Ascending aorta (tissue), 2 donors: ENCODE measurements at places on chromosomes 16 and 17.

DNA sequence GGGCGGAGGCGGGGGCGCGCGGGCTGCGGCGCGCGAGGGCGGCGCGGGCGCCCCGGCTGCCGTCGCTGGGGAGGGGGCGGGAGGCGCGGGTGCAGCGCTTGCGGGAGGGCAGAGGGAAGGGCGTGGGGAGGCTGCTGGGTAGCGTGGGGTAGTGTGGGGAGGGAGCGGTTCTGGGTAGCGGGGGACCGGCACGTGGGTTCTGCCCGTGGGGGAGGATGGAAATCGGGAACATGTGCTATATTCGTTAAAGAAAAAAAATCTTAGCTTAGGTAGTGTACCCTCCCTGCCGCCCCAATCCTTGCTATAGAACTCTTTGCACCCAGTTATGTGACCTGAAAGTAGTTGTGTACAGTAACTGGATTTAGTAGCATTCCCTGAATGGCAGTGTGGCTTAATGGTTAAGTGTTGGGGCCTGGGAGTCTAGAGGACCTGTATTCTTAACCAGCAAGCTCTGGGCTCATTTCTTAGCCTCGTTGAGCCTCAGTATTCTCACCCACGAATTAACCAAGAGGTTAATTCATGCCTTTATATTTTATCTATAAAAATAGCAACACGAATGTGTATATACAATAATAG, 646 bp downstream of the RABEP1 start:
- H3K4me3 ChIP-seq: peak overlapping the region; percentile 94
- DNase-seq: peak; percentile 68
- no peaks in the 10 kb centered on the region for H3K4me1 ChIP-seq
- H3K27ac ChIP-seq: peak overlapping the region; percentile 99
- no peaks in the 10 kb centered on the region for H3K36me3 ChIP-seq

DNA sequence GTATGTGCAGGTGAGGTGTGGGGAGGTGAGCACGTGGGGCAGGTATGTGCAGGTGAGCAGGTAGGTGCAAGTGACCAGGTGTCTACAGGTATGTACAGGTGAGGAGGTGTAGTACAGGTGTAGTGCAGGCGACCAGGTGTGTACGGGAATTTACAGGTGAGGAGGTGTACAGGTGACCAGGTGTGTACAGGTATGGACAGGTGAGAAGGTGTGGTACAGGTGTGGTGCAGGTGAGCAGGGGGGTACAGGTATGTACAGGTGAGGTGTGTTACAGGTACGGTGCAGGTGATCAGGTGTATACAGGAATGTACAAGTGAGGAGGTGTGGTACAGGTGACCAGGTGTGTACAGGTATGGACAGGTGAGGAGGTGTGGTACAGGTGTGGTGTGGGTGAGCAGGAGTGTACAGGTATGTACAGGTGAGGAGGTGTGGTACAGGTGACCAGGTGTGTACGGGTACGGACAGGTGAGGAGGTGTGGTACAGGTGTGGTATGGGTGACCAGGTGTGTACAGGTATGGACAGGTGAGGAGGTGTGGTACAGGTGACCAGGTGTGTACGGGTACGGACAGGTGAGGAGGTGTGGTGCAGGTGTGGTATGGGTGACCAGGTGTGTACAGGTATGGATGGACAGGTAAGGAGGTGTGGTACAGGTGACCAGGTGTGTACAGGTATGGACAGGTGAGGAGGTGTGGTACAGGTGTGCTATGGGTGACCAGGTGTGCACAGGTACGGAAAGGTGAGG, 12.8 kb upstream of the DBNDD1 start:
- H3K27me3 ChIP-seq: no peaks in the 10 kb centered on the region
- no peak for DNase-seq
- H3K36me3 ChIP-seq: peaks cover 5% of the 10 kb centered on the region
- H3K27ac ChIP-seq: no peak overlapping the region
- H3K4me3 ChIP-seq: no peak overlapping the region

- no peaks in the 10 kb centered on the region for H3K36me3 ChIP-seq
- H3K4me3 ChIP-seq: no peak overlapping the region
- H3K27ac ChIP-seq: no peak overlapping the region
Observed at GRCh38 chr17:58371300-58371950, 19.4 kb upstream of the SUPT4H1 start.

DNA sequence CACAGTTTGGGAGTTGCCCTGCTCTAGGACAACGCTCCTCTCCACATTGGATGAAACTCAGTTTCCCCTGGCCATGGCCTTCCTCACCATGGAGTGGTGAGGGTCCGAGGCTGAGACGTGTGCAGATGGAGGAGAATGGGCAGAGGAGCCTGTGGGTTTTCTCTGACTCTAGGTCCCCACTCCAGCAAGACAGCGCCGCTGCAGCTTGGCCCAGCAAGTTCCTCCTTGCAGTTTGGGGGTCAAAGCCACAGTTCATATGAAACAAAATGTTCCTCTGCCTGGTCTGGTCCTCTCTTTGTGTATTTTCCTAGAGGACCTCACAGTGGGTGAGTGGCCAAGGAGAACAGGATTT, 2.3 kb downstream of the C16orf54 start:
- H3K4me1 ChIP-seq: no peaks in the 10 kb centered on the region
- no peaks in the 10 kb centered on the region for H3K36me3 ChIP-seq
- H3K4me3 ChIP-seq: no peak overlapping the region
- H3K27me3 ChIP-seq: no peaks in the 10 kb centered on the region
- DNase-seq: no peak

DNA sequence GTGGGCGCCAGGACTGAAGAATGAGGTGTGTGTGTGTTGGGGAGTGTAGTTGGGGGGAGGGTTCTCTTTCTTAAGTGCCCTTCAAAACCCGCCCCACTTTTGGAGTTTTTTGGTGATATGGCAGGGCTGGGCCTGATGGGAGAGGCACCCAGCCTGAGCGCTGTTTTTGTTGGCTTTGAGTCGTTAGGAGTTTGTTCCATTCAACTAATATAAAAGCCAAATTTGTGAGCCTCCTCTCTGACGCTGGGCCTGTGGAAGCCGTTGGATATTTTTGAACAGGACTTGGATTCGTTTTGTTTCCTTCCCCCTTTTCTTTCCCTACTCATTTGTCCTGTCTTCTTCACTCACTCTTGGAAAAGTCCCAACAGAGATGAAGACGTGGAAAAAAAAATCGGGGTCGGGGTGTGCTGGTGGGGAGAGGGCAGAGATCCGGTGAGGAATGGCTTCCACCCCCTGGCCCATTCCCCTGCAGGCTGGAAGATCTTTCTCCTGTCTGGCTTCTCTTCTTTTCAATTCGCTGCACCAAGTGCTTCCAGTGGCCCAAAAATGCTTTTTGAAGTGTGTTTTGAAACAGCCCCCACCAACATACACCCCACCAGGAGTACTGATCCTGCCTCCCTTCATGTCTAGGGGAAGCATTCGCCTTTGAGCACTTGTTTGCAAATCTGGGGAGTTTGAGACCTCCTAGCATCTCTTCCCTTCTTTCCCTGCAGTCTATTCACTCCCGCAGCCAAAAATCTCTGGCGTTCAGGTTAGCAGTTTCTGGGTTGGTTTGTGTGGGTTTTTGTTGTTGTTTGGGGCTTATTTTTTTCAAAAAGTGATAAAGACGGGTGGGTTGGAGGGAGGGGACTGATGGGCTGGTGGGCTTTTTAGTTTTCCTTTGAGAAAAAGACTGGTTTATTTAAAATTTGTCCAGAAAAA, 2.6 kb downstream of the FZD2 start:
- peak overlapping the region; percentile 11 for H3K4me3 ChIP-seq
- H3K4me1 ChIP-seq: peaks cover 16% of the 10 kb centered on the region
- no peaks in the 10 kb centered on the region for H3K36me3 ChIP-seq
- peak overlapping the region; percentile 91 for H3K27ac ChIP-seq

GRCh38 chr17:75983501-75984181, 4.6 kb downstream of the TEN1 start:
- no peaks in the 10 kb centered on the region for H3K27me3 ChIP-seq
- no peak for DNase-seq
- no peak overlapping the region for H3K27ac ChIP-seq
